ENCODE measurements at places on chromosomes 3 and 15.

DNA sequence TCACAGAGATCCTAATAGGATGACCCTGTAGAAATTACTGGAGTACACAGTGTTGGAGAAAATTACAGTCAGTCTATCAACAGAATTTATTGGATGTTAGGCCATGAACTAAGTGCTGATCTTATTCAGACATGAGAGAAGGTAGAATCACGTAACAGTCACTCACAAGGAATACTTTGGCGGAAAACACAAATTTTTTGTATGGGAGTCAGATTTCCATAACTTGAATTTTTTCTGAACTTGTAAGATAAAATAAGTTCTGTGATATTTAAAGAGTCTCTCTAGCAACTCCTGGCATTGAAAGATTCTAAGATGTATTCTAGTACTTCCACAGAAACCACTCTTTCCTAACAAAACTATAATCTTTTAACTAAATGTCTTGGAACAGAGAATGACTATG lies 178.8 kb upstream of the MME start:
- no peak for DNase-seq

DNA sequence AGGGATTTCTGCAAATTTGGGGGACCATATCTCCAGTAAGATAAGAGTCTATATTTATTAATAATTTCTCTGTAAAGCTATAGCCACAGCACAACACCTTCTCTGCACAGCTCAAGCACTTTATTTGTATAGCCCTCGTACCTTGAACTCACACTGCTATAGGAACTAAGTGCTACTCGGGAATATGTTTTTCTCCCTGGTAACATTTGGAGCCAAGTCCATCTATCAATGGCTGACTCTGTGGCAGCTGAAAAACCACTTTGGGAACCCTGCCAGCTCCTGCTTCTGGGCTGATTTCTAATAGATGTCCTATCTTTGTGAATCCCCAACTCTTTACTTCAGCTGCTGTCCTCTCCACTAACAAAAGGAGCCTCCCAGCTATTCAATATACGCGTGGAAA lies 298.5 kb downstream of the GBE1 start:
- no peak for DNase-seq

- no peak for DNase-seq
Measured at GRCh38 chr15:62793752-62794144, 248.8 kb upstream of the TPM1 start.

- DNase-seq, result peak; percentile 33
Measured at GRCh38 chr15:65192016-65192415, 6.9 kb upstream of the CLPX start.

- no peak for DNase-seq
Measured at GRCh38 chr15:87850916-87851315, 405.6 kb downstream of the NTRK3 start.

DNA sequence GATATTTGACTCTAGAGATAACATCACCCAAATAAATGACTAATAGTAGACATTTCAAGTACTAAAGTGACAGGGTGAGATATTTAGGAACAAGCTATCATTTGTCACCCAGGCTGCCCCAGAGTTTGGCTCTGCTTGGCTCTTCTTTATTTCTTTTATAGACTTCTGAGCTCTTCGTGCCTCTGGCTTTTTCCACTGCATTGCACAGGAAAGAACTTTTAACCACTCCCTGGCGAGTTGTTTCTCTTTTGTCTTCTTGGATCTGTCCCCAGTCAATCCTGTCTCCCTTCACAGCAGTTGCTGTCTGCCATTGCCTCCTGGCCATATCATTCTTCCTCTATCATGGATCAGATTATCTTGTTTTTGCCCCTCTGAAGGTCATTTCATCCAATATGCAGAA lies 339.2 kb upstream of the DCBLD2 start:
- DNase-seq, result no peak

DNA sequence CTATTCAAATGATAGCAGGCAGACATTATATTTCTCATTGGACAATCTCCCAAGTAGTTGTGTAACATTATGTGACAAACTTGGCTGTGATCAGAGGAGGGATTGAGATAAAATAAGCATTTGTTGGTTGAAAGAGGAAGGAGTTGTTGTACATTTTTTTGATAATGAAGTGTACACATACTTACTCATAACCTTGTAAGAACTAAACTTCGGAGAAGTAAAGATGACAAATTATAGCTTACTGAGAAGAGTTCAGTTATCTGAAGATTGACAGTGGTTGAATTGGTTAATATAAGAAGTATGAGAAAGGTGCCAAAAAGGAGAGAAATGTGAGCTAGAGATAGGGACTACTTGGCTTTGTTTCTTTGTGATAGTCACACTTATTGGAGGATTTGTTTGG lies 32.6 kb downstream of the STT3B start:
- DNase-seq, result no peak

DNA sequence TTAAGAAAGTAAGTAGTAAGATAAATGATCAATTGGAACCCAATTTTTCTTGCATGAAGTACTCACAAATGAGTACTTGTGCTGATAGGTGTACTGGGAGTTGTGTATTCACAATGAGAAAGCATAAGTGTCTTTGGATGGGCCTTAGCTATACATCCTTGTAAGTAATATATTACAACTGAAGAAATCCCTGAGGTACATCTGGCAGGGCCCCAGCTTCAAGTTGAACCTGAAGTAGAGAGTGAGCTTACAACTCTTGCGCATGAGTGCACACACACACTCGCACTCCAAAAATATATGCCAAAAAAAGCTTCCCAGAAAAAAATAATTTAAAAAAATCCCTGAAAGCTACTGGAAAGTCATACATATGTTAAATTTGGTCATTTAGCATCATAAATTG lies 222.5 kb downstream of the ROBO2 start:
- no peak for DNase-seq

- peak; percentile 55 for DNase-seq
Measured at GRCh38 chr3:146156666-146157314, 4.2 kb downstream of the PLOD2 start.

DNA sequence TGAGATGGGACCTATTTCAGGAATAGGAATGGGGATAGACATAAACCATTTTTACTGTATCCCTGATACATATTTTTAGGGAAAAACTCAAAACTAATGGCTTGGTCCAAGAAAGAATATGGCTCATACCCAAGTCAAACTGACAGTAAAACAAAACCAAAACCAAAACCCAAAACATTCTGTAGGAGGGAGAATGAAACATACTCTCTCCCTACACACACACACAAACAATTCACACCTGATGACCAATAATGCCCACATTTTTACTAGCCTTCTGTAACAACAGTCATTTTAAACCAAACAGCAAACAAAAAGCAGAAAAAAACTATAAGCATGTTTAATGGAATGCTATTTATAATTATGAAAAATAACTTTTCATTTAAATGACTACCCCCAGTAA lies 74.9 kb downstream of the NBEAL2 start:
- DNase-seq, result no peak

- DNase-seq, result no peak
Measured at GRCh38 chr15:77747175-77748077, 114.7 kb upstream of the LINGO1 start.

- DNase-seq, result no peak
Measured at GRCh38 chr15:40957581-40958051, 4.3 kb downstream of the CHAC1 start.

DNA sequence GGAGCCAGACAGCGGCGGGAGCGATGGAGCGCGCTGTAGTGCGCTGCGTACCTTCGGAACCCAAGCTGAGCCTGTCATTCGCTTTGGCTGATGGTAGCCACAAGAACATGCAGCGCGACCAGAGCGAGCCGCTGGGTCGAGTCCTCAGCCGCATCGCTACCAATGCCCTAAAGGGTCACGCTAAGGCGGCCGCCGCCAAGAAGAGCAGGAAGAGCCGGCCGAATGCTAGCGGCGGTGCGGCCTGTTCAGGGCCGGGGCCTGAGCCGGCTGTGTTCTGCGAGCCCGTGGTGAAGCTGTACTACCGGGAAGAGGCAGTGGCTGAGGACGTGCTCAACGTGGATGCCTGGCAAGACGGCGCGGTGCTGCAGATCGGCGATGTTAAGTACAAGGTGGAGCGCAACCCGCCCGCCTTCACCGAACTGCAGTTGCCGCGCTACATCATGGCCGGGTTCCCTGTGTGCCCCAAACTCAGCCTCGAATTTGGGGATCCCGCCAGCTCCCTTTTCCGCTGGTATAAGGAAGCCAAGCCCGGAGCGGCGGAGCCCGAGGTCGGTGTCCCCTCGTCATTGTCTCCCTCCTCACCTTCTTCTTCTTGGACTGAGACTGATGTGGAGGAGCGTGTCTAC lies 498 bp downstream of the PDE12 start:
- DNase-seq, result peak; percentile 16

GRCh38 chr15:27702581-27702980 lies 396.5 kb downstream of the OCA2 start:
- DNase-seq, result no peak

- no peak for DNase-seq
Measured at GRCh38 chr15:39869254-39869653, 50.8 kb downstream of the GPR176 start.
